ENCODE measurements at places on chromosomes 4 and X.

- no peak for DNase-seq
Measured at GRCh38 chrX:39534949-39535348, 562.8 kb downstream of the BCOR start.

DNA sequence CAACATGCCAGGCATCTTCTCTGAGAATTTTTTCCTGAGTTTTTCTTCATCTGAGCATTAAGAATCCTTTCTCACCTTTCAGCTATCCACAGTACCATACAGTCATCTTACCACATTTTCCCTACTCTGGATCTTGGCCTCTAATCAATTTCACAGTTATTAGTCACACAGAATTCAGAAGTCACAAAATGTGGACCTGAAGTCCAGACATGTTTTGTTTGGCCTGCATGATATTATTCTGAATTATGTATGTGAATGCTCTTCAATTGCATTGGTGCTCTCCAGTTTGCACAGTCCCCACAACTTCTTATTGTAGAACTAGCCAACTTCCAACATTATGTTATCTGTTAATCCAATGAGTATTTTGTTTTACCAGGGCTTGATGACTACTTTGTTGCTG lies 102.3 kb upstream of the GRIA3 start:
- no peak for DNase-seq

GRCh38 chrX:48681539-48682183 lies 1.9 kb upstream of the WAS start:
- DNase-seq, result no peak

DNA sequence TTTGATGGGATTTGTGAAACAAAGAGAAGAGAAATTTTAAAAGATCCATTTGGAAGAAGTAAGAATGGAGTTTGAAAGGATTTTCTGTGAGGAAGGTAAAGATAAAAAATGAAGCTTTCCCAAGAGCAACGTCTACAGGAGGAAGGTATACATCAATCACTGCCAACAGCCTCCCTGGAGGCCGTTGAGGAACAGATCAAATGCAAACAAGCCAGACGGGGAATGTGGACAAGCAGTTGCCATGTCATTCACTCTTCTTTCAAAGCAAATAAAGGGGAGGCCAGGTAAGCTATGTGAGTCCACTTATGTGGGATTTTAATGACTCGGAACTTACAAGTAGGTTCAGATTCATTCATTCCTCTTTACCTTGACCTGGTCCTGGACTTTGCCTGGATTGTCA lies 1020.5 kb upstream of the AGA start:
- no peak for DNase-seq

DNA sequence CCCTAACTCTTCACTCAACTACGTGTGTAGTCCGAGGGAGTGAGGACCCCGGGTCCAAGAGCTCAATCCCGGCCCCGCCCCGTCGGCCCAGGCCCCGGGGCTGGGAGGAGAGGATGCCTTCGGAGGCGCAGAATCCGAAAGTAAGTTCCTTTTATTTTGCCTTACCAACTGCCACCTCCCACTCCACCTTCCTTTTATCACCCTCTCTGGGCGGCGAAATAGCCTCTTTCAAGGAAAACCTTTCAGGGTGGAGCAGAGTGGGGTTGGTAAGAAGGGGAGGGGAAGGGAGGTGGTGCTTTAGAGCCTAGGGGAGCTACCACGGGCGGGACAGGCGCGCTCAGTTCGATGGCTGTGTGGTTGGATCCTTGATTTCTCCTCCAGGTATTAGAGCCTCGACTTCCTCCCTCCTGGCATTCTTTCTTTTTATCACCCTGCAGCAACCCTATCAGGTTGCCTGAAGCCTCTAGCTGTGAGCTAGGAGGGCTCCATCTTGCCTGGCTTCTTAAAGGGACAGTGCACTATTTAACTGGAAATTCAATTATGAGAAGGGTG lies 191.2 kb downstream of the RRAGB start:
- DNase-seq, result peak; percentile 52

- DNase-seq, result no peak
Measured at GRCh38 chr4:4937926-4938325, 78.5 kb downstream of the MSX1 start.

GRCh38 chr4:165248102-165248501 lies 40.7 kb downstream of the KLHL2 start:
- DNase-seq, result no peak
